ENCODE measurements at places on chromosomes 1 and 21.
A peak's percentile ranks its signal among the peaks of the same experiment; 100 is the strongest.

GRCh38 chr1:168477792-168478191 is 66.0 kb downstream of the XCL2 start:
- no peak for DNase-seq

GRCh38 chr1:228697207-228698016 is 37.9 kb upstream of the RHOU start:
- DNase-seq, result no peak

GRCh38 chr1:205542367-205542766 is 37.9 kb downstream of the CDK18 start:
- no peak for DNase-seq

DNA sequence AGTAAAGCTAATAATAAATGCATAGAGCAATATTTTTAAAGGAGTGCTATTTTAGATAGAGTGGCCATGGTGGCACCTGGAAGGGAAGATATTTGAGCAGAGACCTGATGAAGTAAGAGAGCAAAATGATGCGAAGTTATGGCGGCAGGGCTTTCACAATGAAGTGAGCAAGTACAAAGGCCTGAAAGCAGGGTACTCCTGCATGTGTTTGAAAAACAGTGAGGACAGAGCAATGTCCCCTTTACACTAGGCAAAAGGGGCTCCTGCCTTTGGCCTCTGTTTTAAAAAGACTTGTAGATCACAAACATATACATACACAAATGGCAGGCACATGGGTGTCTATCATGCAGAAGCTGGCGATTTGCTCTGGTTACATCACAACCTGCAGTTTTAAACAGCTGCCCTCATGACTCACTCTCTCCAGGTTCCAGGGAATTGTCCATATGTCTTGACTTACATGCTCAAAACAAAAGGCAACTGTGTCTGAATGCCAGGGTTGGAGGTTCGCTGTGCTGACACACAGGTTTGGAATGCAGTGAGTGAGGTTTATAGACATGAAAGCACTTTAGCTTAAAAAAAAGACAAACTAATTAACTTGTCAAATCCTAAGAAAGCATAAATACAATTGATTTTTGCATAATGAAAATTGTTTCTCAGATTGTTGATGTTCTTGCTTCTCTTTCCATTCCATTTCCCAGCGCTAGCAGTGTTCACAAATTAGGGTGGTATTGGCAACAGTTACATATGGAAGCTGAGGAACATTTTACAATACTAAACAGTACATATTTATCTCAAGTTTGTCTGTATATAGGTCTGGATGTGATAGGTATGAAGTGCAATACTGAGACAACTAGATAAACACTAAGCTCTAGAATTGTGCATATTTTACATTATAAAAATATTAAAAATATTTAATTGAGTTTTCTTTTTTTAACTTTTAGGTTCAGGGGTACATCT is 313.9 kb downstream of the BARHL2 start:
- DNase-seq, result peak; percentile 4

DNA sequence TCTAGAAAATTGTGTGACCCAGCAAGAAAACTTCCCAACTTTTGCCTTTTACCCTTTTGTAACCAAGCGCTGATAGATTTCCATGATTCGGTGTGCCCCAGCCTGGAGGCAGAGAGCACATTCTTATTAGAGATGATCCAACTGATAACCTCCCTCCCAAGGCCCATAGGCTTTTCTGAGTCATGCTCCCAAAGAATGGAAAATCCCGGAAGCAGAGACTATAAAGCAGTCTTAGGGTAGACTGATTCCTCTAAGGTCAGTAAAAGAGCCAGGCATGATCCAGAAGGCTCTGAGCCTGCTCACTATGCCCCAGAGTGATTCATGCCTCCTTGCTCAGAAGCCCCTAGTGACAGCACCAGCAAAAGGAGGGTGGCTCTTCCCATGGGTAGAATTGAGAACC is 4.3 kb downstream of the CAMK1G start:
- no peak for DNase-seq

GRCh38 chr1:180540697-180541594 is 17.8 kb upstream of the OVAAL start:
- DNase-seq, result no peak

GRCh38 chr1:230185076-230186001 is 118.3 kb downstream of the GALNT2 start:
- DNase-seq, result no peak

DNA sequence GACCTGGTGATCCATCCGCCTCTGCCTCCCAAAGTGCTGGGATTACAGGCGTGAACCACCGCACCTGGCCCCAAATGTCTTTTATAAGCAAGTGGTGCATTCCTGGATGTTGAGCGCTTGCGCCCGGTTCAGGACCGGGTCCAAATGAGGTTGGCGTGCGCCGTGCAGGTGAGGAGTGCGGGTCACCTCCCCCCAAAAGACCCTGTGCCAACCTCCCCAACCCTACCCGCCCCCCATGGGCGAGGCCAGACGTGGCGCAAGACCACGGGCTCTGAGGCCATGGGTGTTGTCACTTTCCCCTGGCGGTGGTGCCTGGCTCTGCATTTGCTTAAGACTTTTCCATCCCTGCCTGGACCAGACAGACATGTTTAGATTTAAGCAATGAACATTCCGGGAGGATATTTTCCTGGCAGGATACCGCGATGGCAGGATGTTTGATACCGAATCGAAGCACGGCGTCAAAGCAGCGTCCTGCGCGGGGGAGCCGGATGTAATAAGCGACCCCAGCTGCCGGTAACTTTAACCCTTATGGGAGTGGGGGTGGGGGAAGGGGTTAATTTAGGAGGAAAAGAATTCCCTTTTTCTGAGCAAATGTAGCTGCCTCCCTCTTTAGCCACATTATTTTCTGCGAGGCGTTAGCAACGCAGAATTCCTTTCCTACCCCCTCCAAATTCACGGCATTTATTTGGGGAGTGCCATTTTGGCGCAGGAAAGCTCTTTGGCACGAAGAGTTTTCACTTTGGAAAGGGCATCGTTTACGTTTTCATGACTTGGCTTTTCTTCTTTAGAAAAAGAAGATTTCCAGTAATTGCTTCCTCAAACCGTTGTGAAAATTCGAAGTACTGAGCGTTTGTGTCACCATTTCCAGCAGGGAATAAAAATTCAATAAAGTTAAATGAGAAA is 27.8 kb upstream of the RNF187 start:
- peak; percentile 86 for DNase-seq

GRCh38 chr1:182596934-182597333 is 7.3 kb downstream of the RGS16 start:
- DNase-seq, result no peak

GRCh38 chr1:221620437-221621384 is 121.2 kb downstream of the DUSP10 start:
- no peak for DNase-seq

DNA sequence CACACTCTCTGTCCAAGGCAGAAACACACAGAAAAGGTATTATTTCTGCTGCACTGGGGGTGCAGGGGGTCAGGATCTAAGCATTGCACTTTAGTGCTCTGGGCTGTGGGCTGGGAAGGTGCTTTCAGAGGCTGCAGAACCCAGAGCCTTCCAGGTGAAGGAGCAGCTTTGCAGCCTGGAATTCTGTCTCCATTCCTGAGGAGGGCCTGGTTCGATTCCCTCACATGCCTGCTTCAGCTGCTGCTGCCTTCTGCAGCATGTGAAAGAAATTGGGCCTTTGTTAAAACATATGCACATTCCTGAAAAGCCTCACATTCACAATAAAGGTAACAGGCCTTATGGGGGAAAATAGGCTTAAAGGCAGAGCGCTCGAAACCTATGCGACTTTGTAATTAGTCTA is 35.9 kb downstream of the VTCN1 start:
- no peak for DNase-seq

- no peak for DNase-seq
Measured at GRCh38 chr1:2372551-2373490, 18.5 kb downstream of the MORN1 start.

DNA sequence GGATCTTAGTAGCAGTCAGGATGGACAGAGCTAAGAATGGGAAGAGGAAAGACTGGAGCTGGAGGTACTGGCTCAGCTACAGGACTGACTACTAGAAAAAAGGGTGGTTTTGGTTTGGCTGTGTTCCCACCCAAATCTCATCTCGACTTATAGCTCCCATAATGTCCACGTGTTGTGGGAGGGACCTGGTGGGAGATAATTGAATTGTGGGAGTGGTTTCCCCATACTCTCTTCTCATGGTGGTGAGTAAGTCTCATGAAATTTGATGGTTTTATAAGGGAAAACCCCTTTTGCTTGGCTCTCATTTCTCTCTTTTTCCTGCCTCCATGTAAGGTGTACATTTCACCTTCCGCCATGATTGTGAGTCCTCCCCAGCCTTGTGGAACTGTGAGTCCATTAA is 466.5 kb upstream of the DEPDC1 start:
- no peak for DNase-seq

- no peak for DNase-seq
Measured at GRCh38 chr1:172095846-172096245, 254.5 kb downstream of the DNM3 start.

DNA sequence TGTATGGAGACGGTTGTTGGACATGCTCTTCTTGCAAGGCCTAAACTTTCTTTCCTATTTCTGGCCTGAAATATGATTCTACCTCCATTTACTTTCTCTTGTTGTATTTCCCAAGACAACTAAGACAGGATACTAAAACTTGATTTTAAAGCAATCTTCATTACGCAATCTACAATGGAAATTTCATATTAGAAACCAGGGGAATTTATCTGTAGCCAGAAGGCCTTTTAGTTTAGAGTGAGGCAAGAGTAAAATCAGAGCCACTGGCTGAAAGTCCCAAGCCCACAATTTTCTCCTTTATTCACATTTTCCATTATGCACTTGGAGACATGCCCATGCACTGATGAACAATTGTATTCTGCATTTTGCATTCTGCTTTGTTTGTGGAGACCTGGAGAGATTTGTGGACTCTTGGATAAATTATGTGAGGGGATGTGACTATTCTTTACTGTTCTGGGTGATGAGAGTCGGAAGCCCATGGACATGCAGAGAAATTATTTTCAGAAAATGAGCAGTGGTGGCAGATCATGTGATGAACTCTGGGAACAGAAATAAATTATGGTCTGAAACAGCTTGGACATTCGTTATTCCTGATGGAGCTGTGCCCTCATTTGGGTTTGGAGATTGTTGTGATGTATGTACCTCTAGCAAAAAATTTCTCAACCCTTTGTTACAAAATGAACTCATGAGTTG is 336.8 kb downstream of the SEC16B start:
- no peak for DNase-seq

DNA sequence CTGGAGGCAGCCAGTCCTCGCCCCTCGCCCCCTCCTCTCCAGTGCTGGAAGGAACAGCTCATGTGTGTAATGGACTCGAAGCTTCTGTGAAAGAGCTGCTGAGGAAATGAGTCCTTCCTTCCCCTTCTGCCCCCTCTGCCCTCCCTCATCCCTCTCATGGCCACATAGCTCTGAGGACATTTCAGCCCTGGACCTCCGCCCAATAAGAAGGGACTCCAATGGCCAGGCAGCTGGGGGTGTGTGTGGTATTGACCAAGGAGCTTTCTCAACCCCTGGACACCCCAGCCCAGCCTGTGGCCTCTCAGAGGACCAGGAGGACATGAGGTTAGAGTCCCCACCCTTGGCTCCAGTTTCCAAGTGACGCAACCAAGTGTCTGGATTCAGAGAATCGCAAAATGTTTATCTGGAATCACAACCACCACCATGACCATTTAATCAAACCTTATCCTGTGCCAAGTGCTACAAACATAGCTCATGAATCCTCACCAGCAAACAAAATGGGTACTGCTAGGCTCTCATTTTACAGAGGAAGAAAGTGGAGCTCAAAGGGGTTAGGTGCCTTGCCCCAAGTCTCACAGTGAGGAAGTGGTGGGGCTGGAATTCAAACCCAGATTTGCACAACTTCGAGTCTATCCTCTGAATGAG is 47.8 kb upstream of the ECE1 start:
- no peak for DNase-seq

DNA sequence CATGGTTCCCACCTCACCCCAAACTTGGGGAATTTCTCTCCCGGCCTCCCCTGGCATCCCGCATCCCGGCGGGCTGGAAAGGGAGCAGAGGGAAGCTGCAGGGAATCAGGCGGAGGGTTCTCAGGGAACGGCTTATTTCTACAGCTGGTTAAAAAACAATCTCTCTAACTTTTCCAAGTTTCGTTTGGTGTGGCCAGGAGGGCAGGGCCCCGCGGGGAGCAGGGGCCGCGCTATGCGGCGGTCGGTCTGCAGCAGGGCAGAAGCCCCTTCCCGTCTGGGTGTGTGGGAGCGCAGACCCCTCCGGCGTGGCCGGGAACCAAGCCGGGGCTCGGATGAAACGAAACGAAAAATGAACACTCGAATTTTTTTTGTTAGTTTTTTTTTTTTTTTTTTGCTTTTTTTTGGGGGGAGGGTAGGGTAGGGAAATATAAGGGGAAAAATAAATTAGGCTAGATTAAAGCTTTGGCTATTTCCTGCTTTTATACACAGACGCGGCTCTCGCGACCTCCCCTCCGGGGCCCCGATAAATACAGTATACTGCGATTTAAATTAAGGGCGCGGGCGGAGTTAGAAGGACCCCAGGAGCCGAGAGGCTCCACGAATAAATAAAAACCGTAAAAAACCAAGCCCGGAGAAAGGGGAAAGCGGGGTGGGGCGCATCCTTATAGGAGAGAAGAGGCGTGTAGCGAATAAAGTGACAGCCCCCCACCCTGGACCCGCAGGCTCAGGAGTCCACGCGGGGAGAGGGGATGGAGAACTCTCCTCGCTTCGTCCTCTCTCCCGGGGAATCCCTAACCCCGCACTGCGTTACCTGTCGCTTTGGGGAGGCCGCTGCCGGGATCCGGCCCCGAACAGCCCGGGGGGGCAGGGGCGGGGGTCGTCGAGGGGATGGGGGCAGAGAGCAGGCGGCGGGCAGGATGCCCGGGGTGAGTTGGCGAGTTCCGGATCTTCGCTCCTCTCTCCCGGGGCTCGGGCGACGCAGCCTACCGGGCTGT is 2.1 kb downstream of the POU3F1 start:
- no peak for DNase-seq

DNA sequence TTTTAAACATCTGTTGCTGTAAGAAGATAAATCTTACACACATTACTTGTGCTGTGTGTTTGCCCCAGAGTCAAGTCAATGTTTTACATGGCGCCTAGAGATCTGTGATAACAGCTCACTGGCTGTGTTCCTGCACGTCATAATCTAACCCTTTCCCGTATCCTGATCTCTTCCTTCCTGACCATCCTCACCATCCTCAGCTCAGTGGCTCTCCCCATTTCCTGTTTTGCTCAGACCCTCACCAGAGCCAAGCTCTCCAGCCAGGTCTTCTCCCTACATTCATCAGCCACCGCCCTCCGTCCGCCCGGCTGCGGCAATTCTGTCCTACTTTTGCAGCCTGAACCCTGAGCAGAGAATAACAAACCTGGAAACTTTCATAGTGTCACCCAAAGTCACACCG is 824.7 kb downstream of the USP25 start:
- no peak for DNase-seq

DNA sequence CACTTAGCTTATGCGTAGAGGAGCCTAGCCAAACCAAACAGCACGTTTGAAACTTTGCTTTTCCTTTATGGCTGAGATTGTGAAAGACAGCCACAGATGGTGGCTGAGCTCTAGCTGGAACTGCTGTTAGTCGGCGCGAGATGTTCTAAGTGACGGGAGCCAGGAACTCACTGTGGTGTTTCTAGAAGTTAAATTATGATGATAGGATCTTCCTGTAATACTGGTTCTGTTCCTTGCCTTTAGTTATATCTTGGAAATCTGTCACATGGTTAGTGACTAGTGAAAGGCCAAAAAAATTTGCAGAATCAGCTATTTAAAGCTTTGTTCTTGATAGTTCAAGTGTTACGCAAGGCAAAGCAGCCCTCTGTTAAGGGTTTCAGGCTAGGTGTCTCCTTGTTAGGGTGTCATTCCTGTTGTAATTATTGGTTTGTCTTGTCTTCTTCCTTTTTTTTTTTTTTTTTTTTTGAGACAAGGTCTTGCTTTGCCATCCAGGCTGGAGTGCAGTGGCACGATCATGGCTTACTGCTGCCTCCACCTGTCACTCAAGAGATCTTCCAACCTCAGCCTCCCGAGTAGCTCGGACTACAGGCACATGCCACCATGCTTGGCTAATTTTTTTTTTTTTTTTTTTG is 22.6 kb downstream of the AK4 start:
- no peak for DNase-seq

Measured in NCI-H1930 (cell line).